Sigmoid colon (tissue), 7 donors: ENCODE measurements at places on chromosomes 1 and 21. TPM values are rescaled to one million over a fixed set of nuclear protein-coding genes. Genes with fewer than 3 reads are reported as not detected.
A peak's percentile ranks its signal among the peaks of the same experiment; 100 is the strongest.

The NEGR1 gene
- polyA plus RNA-seq = 0.69 TPM

The ST6GALNAC5 gene
- 1.0 TPM for polyA plus RNA-seq

The BGLAP gene
- polyA plus RNA-seq = 1.0 TPM

The NPPA gene
- not detected for polyA plus RNA-seq

The DNAH14 gene
- 2.4 TPM for polyA plus RNA-seq

GRCh38 chr1:31885851-31886250 is 52.3 kb downstream of the PTP4A2 start:
- H3K4me1 ChIP-seq = no peaks in the 10 kb centered on the region
- no peaks in the 10 kb centered on the region for H3K36me3 ChIP-seq
- H3K27me3 ChIP-seq = no peaks in the 10 kb centered on the region
- no peak overlapping the region for H3K27ac ChIP-seq
- H3K4me3 ChIP-seq = no peak overlapping the region

DNA sequence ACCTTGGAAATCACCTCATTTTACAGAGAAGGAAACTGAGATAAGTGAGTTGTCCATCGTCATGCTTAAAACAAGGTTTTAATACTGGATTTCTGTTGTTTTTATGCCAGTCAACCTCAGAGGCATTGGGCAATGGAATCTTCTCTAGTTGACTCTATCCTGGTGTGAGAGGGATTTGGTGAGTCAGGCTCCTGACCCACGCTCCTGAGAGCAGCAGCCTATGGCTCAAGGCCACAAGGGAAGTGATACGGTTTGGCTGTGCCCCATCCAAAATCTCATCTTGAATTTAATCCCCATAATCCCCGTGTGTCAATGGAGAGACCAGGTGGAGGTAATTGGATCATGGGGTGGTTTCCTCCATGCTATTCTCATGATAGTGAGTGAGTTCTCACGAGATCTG is 90.1 kb downstream of the TLR5 start:
- no peaks in the 10 kb centered on the region for H3K27me3 ChIP-seq
- peaks cover 30% of the 10 kb centered on the region for H3K4me1 ChIP-seq
- DNase-seq = no peak
- no peaks in the 10 kb centered on the region for H3K36me3 ChIP-seq
- peak overlapping the region; percentile 56 for H3K27ac ChIP-seq
- no peak overlapping the region for H3K4me3 ChIP-seq

DNA sequence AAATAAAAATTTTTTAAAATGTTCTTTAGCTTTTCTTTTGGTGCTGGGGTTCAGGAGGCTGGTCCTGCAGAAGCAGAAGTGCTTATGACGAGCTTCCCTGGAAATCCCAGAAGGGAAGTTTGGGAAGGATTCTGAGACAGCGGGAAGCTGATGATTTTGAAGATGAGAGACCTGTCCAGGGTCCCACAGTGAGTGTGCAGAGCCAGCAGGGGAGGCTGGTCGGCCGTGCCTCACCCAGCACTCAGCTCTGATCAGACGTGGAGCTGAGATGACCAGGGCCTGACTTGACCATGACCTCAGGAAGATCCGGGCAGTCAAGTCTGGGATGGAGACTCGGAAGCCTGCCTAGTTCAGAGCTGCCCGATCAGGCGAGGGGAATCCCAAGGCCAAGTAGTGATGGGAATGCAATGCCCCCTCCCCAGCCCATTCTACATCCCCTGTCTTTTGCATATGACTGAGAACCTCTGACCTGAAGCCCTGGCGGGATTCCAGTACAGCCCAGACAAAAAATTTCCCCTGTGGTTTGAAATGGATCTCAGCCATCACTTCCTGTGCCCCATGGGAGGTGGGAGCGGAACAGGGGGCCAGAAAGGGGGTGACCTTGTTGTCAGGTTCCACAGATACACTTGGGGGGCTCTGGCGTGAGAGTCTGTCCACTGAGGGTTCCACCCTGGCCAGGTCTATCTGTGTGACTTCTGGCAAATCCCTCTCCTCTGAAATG is 96.8 kb upstream of the RUNX3 start:
- no peaks in the 10 kb centered on the region for H3K36me3 ChIP-seq
- H3K4me3 ChIP-seq = no peak overlapping the region
- H3K4me1 ChIP-seq = no peaks in the 10 kb centered on the region
- no peak overlapping the region for H3K27ac ChIP-seq
- DNase-seq = no peak

- peaks cover 29% of the 10 kb centered on the region for H3K36me3 ChIP-seq
- peak; percentile 40 for DNase-seq
- no peaks in the 10 kb centered on the region for H3K4me1 ChIP-seq
- no peak overlapping the region for H3K27ac ChIP-seq
Observed at GRCh38 chr21:46213620-46214286, 14.8 kb downstream of the LSS start.

DNA sequence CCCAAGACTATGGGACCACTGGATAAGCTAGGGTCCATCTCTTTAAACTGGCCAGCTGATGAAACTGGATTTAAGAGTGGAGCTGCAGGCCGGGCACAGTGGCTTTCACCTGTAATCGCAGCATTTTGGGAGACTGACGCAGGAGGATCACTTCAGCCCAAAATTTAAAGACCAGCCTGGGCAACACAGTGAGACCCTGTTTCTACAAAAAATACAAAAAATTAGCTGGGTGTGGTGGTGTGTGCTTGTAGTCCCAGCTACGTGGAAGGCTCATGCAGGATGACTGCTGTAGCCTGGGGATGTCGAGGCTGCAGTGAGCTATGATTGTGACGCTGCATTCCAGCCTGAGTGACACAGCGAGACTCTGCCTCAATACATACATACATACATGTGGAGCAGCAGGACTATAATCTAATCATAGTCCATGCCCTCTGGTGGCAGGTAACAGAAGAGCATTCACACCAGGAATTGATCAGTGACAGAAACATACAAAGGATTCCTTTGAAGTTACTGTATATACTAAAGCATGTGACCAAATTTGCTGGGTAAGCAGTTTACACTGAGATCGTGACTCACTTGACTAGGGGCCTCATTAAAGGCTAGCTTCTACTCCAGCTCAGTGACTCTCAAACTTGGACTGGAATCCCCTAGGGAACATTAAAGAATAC is 101.5 kb upstream of the SLFNL1 start:
- no peaks in the 10 kb centered on the region for H3K36me3 ChIP-seq
- H3K27ac ChIP-seq = no peak overlapping the region
- H3K4me3 ChIP-seq = no peak overlapping the region

DNA sequence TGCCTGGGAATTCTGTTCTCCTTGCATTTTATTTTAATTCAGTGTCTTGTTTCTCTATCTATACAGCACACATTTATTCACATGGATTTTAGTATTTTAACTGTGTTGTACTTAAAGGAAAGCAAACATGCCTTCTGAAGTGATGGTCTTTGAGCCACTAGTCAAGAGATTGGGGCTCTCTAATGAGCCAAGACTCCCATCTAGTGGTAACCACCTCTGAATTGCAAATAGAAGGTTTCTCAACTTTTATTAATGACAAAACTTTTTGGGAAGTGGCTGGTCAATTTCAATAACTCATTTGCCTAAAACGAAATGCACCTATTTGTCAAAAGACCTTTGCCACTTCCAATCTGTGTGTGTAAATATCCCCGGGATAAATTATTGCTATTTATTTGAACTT is 199.6 kb downstream of the LTN1 start:
- no peaks in the 10 kb centered on the region for H3K4me1 ChIP-seq
- no peak for DNase-seq
- H3K36me3 ChIP-seq = no peaks in the 10 kb centered on the region
- no peaks in the 10 kb centered on the region for H3K27me3 ChIP-seq
- H3K4me3 ChIP-seq = no peak overlapping the region

DNA sequence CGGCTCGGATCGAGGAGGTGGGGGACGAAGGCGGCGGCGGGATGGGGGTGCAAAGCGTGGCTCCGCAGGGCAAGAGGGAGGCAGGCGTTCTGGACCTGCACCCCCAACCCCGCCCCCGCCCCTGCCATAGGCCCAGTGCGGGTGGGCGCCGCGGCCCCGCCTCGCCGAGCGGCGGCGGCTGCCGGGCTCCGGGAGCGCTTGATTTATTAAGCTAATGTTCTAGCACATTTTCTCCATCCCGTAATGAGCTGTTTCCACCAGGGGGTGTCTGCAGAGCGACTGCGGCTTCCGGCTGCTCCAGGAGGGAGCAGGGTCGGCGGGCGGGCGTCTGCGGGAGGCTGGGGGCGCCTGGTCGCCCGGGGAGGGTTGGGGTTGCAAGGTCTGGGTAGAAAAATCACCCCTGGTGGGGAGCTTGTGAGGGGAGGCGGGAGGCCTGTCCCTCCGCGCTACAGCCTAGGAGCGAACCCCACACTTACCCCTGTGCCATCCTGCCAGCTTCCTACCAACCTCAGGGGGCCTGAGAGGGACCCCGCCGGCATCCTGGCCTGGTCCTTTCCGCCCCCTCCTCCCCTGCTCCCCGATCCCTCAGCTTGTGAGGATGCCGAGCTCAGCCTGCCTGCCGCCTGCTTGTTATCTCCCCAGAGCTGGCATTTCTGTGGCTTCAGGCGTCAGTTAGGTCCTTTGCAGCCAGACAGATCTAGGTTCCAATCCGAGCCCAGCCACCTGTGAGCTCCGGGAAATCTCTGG is 48.5 kb upstream of the ACOT11 start:
- H3K27ac ChIP-seq = peak overlapping the region; percentile 7
- DNase-seq = no peak
- no peaks in the 10 kb centered on the region for H3K4me1 ChIP-seq
- peak overlapping the region; percentile 41 for H3K4me3 ChIP-seq

DNA sequence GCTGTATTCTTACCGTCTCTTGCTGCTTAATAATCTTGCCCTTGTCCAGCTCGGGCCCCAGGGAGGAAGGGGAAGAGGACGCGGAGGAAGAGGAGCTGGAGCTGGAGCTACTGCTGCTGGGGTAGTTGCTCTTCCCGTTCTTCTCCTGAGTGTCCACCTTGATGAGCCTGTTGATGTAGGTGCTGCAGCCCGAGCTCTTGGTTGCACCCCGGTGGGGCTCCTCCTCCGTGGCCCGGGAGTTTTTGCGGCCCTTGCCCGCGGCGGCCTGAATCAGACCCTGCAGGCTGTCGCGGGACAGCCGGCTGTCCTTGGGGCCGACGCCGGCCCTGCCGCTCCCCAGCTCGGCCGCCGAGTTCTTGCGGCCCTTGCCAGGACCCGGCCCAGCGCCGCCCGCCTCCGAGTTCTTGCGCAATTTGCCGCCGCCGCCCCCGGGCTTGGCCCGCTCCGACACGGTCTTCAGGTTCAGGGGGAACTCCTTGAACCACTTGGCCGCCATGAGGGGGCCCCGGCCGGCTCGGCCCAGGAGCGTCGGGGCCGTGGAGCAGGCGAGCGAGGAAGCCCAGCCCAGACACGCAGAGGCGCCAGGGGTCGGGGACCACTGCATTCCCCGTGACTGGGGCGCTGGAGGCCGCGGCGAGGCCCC is 475 bp upstream of the TDRD10 start:
- H3K36me3 ChIP-seq = no peaks in the 10 kb centered on the region
- peaks cover 84% of the 10 kb centered on the region for H3K27me3 ChIP-seq
- peak overlapping the region; percentile 72 for H3K27ac ChIP-seq
- H3K4me1 ChIP-seq = no peaks in the 10 kb centered on the region
- DNase-seq = peak; percentile 78

DNA sequence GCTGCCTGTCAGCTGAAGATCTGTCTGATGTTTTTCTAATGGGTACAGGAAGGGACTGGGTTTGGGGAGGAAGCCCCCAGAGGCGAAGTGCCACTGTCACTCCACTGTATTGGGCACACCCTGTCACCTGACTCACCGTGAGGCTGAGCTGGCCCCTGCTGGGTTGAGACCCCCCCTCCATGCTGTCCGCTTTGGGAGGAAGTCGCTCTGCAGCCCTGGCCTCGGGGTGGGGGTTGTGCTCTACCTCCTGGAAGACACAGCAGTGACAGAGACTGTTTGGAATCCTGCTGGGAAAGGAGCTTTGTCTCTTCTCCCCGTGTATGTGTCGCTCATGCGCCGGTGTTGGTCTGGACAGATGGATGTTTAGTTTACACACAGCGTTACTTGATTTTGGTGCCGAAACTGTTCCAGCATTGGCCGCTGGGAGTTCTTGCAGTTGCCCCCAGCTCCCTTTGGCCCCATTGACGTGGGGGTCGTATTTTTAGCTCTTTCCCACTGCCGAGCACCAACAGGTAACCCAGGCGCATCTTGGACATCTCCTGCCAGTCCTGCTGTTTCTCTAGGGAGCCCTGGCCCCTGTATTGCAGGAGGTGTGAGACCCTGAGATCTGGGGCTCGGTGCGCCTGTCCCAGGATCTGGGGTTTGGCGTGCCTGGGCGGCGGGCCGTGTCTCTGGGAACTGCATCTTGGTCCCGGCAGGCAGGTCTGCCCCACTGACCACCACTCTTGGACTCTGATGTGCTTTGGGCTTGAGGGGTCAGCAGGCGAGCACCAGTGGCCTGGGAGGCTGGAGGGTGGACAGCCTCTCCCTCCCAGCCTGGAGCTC is 30.3 kb downstream of the SLX9 start:
- H3K36me3 ChIP-seq = peaks cover 4% of the 10 kb centered on the region
- peak; percentile 77 for DNase-seq
- H3K27me3 ChIP-seq = no peaks in the 10 kb centered on the region
- no peak overlapping the region for H3K4me3 ChIP-seq
- H3K4me1 ChIP-seq = peaks cover 70% of the 10 kb centered on the region

DNA sequence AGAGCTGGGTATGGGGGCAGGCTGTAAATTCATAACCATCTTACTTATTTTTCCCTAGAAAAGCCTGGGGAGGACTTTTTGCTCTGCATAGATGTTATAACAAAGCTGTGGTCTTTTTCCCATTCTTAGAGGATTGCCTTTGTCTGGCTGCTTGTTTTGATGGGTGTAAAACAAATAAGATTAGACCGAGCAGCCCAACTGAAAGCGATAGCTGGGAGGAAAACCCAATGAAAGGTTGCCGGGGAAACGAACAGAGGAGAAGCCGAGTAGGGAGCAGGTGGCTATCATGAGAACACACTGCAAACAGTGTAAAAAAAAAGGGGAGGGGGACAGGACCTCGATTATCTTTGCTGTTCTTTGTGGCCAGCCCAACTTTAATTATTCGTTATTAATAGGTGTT is 1.9 kb downstream of the ELAVL4 start:
- H3K4me1 ChIP-seq = no peaks in the 10 kb centered on the region
- H3K4me3 ChIP-seq = no peak overlapping the region
- DNase-seq = no peak
- no peaks in the 10 kb centered on the region for H3K36me3 ChIP-seq
- H3K27me3 ChIP-seq = peaks cover 7% of the 10 kb centered on the region

- no peaks in the 10 kb centered on the region for H3K27me3 ChIP-seq
- H3K4me1 ChIP-seq = no peaks in the 10 kb centered on the region
- no peak overlapping the region for H3K27ac ChIP-seq
- no peak overlapping the region for H3K4me3 ChIP-seq
- no peaks in the 10 kb centered on the region for H3K36me3 ChIP-seq
Observed at GRCh38 chr21:34235514-34235913, 128.3 kb upstream of the KCNE2 start.

GRCh38 chr1:165865633-165866340 is 38.4 kb downstream of the UCK2 start:
- H3K4me1 ChIP-seq = peaks cover 5% of the 10 kb centered on the region
- no peaks in the 10 kb centered on the region for H3K27me3 ChIP-seq
- no peak overlapping the region for H3K4me3 ChIP-seq
- H3K36me3 ChIP-seq = no peaks in the 10 kb centered on the region
- no peak for DNase-seq

GRCh38 chr1:246959944-246960693 is 28.4 kb upstream of the AHCTF1 start:
- no peaks in the 10 kb centered on the region for H3K4me1 ChIP-seq
- H3K27ac ChIP-seq = no peak overlapping the region
- no peak overlapping the region for H3K4me3 ChIP-seq
- H3K27me3 ChIP-seq = no peaks in the 10 kb centered on the region

GRCh38 chr1:168799927-168800605 is 71.1 kb upstream of the DPT start:
- H3K4me3 ChIP-seq = no peak overlapping the region
- H3K4me1 ChIP-seq = no peaks in the 10 kb centered on the region
- H3K36me3 ChIP-seq = no peaks in the 10 kb centered on the region
- H3K27ac ChIP-seq = no peak overlapping the region
- DNase-seq = no peak
- H3K27me3 ChIP-seq = no peaks in the 10 kb centered on the region
